Activated CD4-positive, alpha-beta memory T cell treated with anti-CD3 and anti-CD28 coated beads, Interleukin-2, amount 10 ng/mL, durations not matched to agents 7 days and 5 days (primary cell): ENCODE measurements at places on chromosomes 6 and 20. TPM values are rescaled to one million over a fixed set of nuclear protein-coding genes. Genes with fewer than 3 reads are reported as not detected.

GRCh38 chr20:64100946-64101688, 6.2 kb downstream of the NPBWR2 start:
- no peak overlapping the region for H3K4me3 ChIP-seq
- no peaks in the 10 kb centered on the region for H3K36me3 ChIP-seq
- peaks cover 8% of the 10 kb centered on the region for H3K4me1 ChIP-seq
- H3K27me3 ChIP-seq: peaks cover 20% of the 10 kb centered on the region

GRCh38 chr20:11137688-11138087, 463.9 kb upstream of the JAG1 start:
- H3K4me3 ChIP-seq: no peak overlapping the region
- no peak for DNase-seq
- H3K27me3 ChIP-seq: no peaks in the 10 kb centered on the region

DNA sequence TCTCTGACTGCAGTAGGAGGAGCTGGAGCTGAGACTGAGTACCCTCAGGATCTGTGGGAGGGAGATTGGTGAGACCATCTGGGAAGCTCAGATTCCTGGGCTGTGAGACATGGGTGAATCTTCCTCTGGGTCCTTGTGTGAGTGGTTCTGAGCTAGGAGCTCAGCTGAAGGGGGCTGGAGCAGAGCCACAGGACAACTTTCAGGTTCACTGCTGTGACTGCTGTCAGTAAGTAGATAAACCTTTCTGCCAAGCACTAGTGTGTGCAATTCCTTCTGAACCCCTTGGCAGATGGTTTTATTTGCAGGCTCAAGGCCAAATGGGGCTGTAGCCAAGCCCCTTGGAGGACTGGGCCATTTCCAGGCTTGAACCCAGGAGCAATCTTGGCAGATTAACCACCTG, 49.6 kb upstream of the SNAP91 start:
- no peaks in the 10 kb centered on the region for H3K4me1 ChIP-seq
- H3K27me3 ChIP-seq: no peaks in the 10 kb centered on the region
- H3K27ac ChIP-seq: no peak overlapping the region
- no peaks in the 10 kb centered on the region for H3K36me3 ChIP-seq
- no peak for DNase-seq
- no peak overlapping the region for H3K4me3 ChIP-seq

- no peak overlapping the region for H3K4me3 ChIP-seq
- peak overlapping the region; percentile 84 for H3K27ac ChIP-seq
- H3K36me3 ChIP-seq: peaks cover 30% of the 10 kb centered on the region
- no peaks in the 10 kb centered on the region for H3K27me3 ChIP-seq
- peaks cover 60% of the 10 kb centered on the region for H3K4me1 ChIP-seq
- peak; percentile 47 for DNase-seq
These were observed 249.4 kb downstream of the ATXN1 start for GRCh38 chr6:16511723-16512489.

- no peak overlapping the region for H3K4me3 ChIP-seq
- no peaks in the 10 kb centered on the region for H3K27me3 ChIP-seq
- H3K36me3 ChIP-seq: no peaks in the 10 kb centered on the region
- H3K27ac ChIP-seq: no peak overlapping the region
- H3K4me1 ChIP-seq: no peaks in the 10 kb centered on the region
- no peak for DNase-seq
These were observed 110.5 kb downstream of the PSMB1 start for GRCh38 chr6:170442596-170442995.

DNA sequence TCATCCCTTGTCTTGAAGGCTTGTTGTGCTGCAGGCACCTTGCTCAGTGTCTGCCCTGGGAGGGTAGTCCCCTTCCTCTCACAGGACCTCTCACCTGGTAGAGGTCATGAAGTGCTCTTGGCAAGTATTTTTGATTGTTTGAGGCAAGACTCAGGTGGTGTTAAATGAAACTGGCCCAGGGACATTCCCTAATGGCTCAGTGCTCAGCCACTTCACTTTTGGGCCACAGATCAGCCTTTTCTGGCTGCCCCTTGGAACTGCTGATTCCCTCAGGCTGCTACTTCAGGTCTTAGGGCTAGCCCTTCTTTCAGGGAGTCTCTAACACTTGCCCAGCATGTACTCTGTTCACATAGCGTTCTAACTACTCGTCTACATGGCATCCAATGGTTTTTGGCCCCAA, 111.3 kb downstream of the RNF144B start:
- DNase-seq: no peak
- H3K36me3 ChIP-seq: no peaks in the 10 kb centered on the region
- H3K27ac ChIP-seq: no peak overlapping the region
- no peak overlapping the region for H3K4me3 ChIP-seq

The CRISP2 gene
- not detected for total RNA-seq

The TXLNB gene
- 0.90 TPM for total RNA-seq
